Skin of body (tissue), 3 donors: ENCODE measurements at places on chromosomes 13 and 19. TPM values are rescaled to one million over a fixed set of nuclear protein-coding genes. Genes with fewer than 3 reads are reported as not detected.

Gene ZNF45
- total RNA-seq, result 15.1 TPM

GRCh38 chr13:73090823-73091187, 32.0 kb downstream of the KLF5 start:
- no peak for DNase-seq

- DNase-seq, result no peak
Observed at GRCh38 chr13:22468045-22468444, 712.7 kb upstream of the SGCG start.

- no peak for DNase-seq
Observed at GRCh38 chr13:105599477-105600037, 935.9 kb downstream of the EFNB2 start.

- peak; percentile 27 for DNase-seq
Observed at GRCh38 chr13:109787135-109787954, 962 bp upstream of the IRS2 start.

DNA sequence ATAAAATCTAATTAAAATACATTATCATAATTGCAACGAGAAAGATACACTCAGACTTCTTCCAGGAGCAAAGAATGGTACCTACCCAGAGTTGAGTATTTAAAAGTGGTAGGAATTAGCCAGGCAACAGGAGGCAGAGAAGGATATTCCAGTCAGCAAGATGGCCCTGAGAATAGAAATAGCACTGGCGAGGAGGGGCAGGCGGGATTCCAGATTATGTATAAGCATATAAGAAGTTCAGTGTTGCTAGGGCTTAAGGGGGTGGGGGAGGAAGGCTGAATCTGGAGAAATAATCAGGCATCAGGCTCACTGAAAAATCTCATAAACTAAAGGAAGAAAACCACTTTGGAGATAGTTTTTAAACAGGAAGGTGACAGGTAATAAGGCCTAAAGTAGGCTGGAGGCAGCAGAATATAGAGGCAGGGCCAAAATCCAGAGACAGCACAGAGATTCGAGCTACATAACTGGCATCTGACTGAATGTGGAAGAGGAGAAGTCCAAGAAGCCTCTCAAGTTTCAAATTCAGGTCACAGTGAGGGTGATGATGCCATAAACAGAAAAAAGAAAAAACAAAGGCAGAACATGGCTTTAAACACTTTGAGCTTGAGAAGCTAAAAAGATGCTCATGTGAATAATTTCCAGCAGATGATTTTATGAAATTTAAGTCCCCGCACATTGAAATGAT, 7.5 kb downstream of the KPNA3 start:
- DNase-seq, result no peak

DNA sequence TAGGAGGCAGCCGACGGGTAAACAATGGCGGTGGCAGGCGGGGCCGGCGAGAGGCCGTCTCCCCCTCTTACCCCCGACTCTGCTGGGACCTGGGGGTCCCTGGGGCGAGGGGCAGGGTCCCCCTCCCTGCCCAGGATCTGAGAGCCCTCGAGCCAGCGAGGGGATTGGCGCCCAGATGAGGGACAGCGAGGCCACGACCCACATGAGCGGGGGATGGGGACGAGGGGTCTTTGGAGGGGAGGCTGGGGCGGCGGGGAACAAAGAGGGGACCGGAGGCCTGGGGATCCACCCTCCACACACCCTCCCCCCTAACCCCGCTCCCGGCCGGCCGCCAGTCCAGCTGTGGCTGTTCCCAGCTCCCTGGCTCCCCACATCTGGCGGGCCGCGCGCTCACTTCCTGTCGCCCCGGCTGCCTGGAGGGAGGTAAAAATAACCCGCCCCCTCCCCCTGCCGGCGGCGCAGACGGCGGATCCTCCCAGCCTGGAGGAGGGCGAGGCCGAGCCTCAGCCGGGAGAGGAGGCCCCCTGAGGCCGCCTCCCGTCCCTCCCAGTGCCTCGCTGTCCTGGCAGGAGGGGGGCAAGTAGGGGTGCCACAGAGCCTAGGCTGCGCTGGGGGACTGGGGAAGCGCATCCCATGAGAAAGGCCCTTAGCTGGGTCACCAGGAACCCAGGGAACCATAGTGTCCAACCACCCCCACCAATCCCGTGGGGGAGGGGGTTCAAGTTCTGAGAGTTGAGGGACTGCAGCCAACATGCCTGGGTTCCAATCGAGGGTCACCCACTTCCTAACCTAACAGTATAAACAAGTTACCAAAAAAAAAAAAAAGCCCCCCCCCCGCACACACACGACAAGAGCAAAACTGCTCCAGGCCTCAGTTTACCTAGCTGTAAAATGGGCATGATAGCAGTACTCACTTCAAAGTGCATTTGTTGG, 29.3 kb upstream of the NANOS3 start:
- DNase-seq, result peak; percentile 92

Gene SLC6A16
- 0.20 TPM for total RNA-seq

GRCh38 chr19:10491472-10492047, 11.6 kb downstream of the KEAP1 start:
- DNase-seq, result no peak

GRCh38 chr13:40362502-40362901, 303.9 kb downstream of the FOXO1 start:
- no peak for DNase-seq

GRCh38 chr19:2869618-2870017, 2.5 kb downstream of the ZNF556 start:
- DNase-seq, result no peak

- DNase-seq, result no peak
Observed at GRCh38 chr13:109788372-109789111, 2.2 kb upstream of the IRS2 start.

DNA sequence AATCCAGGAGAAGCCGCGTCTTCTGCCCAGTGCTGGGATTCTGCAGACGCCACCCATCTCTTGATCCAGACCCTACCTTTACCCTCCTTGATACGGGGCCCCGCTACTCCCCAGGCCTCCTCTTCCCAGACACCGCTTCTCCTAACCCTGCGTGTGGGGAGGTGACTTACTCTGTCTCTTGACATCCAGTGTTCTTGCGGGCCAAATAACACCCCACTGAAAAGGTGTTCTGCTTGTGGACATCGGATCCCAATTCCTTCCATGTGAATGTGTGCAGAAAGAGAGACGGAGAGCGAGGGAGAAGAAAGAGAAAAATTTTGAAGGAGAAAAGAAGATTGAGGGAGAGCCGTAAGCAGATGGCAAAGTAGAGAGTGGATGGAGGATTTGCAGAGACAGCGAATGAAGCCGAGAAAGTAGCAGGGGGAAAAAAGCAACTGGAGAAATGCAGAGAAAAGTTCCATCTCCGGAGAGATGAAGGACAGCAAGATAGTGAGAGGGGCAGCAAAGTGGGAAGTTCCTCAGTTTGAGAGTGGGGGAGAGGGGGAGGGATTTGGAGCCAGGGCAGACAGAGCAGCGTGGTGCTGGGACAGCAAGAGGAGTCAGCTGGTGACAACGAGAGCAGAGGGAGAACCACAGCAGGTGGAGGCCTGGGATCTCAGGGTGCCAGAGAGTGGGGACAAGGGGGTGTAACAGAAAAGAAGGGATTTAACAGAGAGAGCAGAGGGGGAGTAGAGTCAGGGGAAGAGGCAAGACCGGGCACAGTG, 814 bp downstream of the ZNF480 start:
- DNase-seq, result peak; percentile 56

- no peak for DNase-seq
Observed at GRCh38 chr13:110380359-110381028, 73.4 kb downstream of the COL4A2 start.

GRCh38 chr19:32673573-32673972, 1.4 kb downstream of the ANKRD27 start:
- DNase-seq, result no peak

GRCh38 chr19:37077501-37077933, 716 bp upstream of the ZNF420 start:
- peak; percentile 49 for DNase-seq

- DNase-seq, result no peak
Observed at GRCh38 chr13:30735025-30735871, at the start of gene ALOX5AP. ALOX5AP (plus strand) TSS chr13:30735543; CDS start chr13:30735606, 63 bp downstream.

Gene ZNF546
- 3.6 TPM for total RNA-seq

Gene KISS1R
- total RNA-seq, result not detected

Gene OLFM4
- total RNA-seq, result 30.1 TPM

DNA sequence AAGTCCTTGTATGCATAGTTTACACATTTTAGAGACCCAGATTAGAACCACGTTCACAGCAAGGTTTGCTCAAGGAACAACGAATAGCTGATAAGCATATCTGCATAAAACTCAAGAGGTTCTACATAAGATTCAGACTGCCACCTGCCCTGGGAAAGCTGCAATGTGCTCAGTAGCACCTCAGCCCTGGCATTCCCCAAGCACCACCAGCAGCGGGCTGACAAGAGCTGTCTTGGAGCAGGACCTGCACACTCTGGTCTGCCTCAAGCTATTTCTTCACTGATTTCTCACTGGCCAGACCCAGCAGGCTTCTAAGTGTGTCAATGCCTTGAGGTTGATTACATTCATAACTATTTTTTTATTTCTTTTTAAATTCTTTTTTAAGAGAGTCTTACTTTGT, 65.8 kb upstream of the UQCRFS1 start:
- no peak for DNase-seq

DNA sequence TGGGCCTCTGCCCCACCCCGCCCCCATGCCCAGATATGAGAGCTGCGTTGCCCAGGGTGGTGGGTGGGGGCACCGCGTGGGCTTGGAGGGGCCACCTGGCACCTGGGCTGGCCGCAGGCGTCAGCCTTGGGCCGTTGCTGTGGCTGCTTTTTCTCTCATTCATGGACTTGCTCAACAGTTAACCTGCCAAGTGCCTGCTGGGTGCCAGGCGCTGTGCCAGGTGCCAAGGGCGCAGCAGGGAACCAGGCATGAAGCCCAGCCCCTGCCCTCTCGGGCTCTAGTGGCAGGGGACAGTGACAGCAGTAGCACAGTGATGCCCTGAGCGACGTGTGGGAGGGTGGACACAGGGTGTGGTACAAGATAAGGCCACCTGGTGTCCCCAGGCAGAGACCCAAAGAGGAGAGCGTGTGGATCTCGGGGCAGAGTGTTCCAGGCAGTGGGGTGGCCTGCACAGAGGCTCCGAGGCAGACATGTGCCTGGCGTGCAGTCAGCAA, 28.1 kb downstream of the DHX34 start:
- no peak for DNase-seq

DNA sequence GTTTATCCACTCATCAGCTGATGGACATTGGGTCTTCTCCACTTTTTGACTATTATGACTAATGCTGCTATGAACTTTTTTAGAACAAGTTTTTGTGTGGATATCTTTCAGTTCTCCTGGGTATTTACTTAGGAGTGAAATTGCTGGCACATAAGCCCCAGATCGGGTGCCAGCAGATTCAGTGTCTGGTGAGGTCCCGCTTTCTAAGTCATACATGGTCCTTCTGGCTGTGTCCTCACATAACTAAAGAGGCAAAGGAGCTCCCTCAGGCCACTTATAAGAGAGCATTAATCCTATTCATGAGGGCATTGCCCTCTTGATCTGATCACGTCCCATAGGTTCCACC, 600 bp upstream of the ZNF226 start:
- no peak for DNase-seq

GRCh38 chr13:100537951-100538462, 50.6 kb downstream of the GGACT start:
- no peak for DNase-seq

Gene PSG5
- total RNA-seq, result not detected

Gene NRTN
- total RNA-seq, result 2.2 TPM

- peak; percentile 39 for DNase-seq
Observed at GRCh38 chr19:10009714-10010224, 535 bp downstream of the COL5A3 start.

DNA sequence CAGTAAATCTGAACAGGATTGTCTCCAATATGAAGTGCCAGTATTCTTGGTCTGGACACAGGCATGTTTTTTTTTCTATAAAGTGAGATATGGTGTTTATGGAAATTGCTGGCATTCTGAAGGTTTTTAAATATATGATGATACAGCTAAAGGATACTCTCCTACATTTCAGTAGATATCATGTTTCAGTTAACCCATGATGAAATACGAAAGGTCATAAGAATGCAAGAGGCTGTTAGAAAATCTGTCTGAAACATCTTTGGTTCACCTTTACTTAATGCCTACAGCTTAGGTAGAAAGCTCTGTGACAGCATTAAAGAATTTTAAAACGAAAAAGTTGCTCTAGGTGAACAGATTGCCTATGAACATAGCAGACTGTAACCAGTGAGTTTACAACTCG, 9.1 kb downstream of the FRY start:
- no peak for DNase-seq

DNA sequence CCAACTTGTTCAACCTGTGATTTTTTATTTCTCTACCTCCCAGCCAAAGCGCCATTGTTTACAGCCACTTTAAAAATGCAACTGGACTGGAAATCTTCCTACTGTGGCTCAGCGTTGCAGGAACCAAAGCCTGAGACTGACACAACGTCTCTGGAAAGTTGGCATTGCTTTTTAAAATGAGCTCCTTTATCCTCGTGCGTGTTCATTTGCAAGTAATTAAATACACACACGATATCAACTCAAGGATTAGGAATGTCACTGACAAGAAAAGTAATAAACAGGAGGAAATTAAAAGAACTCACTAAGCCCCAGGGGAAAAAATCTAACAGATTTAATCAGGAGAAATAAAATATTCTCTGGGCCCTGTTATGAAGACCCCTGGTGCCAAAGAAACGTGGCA, 184.6 kb upstream of the IRS2 start:
- DNase-seq, result peak; percentile 83

GRCh38 chr13:99955747-99956472, 15.7 kb downstream of the ZIC5 start:
- no peak for DNase-seq

DNA sequence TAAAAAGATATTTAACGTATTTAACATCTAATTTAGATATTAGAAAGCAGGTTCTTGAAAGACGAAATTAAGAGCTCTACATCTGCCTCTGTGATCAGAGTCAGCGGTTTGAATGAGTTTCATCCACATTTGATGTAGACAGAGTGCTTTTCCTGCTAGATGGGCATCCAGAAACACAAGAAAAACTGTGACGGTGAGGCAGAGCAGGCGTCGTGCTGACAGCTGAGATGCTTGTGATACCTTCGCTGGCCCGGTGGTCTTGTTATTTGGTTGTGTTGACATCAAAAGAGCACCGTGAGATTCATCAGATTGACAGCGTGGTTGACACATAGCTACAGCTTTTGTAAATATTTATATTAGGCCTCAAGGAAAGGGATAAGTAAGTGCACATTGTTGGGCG, 399.1 kb downstream of the GPC5 start:
- no peak for DNase-seq

DNA sequence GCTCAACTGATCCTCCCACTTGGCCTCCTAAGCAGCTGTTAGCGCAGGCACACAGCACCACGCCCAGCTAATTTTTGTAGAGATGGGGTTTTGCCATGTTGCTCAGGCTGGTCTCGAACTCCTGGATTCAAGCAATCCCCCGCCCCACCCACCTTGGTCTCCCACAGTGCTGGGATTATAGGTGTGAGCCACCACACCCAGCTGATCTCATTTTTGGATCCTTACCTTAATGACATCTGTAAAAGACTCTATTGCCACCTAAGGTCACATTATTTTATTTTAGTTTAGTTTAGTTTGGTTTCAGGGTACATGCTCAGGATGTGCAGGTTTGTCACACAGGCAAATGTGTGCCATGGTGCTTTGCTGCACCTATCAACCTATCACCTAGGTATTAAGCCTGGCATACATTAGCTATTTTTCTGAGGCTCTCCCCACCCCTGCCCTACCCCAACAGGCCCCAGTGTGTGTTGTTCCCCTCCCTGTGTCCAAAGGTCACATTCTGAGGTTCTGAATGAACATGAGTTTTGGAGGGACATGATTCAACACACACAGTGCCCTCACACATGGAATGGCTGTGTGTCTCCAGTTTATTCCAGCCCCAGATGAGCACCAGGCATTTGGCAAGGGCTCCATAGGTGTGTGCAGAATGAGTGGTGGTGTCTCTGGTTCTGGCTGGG, 1.3 kb downstream of the OR10H5 start:
- no peak for DNase-seq
